ENCODE measurements at places on chromosomes 5 and 9.

DNA sequence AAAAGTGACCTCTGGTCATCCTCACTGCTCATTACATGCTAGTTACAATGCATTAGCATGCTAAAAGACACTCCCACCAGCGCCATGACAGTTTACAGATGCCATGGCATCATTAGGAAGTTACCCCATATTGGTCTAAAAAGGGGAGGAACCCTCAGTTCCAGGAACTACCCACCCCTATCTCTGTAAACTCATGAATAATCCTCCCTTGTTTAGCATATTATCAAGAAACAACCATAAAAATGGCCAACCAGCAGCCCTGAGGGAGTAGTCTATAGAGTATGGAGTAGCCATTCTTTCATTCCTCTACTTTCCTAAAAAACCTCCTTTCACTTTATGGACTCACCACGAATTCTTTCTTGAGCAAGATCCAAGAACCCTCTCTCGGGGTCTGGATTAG lies 89.4 kb downstream of the ATPSCKMT start:
- no peak for DNase-seq

GRCh38 chr5:107337281-107337680 lies 333.5 kb downstream of the EFNA5 start:
- DNase-seq = no peak

GRCh38 chr9:69818750-69819345 lies 1.8 kb upstream of the CFAP95 start:
- DNase-seq = no peak

DNA sequence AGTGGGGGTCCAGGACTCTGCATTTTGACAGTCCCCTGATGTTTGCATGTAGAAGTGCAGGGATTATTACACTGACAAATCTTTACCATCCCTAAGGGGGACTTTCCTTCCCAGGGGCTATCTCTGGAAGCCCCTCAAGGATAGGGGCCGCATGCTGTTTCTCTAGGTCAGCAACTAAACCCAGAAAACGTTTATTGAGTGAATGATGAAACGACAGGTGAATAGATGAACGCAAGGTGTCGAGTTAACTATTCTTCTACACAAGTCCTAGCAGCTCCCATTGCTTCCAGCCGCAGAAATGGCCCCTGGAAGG lies 281 bp upstream of the HSD17B4 start:
- DNase-seq = no peak

GRCh38 chr9:120474591-120475243 lies 105.2 kb downstream of the CDK5RAP2 start:
- DNase-seq = no peak

DNA sequence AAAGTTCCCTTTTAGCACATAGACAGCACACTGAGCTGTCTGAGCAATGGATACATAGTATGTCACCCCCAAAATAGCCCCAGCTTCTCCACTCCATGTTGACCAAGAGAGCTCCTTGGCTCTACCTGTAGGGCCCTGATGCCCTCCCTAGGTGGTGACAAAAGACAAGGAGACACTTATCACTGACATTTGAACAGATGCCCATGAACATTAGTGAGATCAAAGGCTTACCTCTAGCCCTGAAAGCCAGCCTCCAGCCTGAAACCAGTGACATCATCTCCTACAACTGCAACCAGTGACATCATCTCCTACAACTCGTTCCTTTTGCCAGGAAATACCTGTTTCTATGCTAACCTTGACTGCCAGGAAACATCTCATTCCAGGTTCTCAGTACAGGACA lies 122.7 kb downstream of the FSTL4 start:
- DNase-seq = no peak

GRCh38 chr5:140603734-140604133 lies 29.2 kb downstream of the CD14 start:
- DNase-seq = no peak

DNA sequence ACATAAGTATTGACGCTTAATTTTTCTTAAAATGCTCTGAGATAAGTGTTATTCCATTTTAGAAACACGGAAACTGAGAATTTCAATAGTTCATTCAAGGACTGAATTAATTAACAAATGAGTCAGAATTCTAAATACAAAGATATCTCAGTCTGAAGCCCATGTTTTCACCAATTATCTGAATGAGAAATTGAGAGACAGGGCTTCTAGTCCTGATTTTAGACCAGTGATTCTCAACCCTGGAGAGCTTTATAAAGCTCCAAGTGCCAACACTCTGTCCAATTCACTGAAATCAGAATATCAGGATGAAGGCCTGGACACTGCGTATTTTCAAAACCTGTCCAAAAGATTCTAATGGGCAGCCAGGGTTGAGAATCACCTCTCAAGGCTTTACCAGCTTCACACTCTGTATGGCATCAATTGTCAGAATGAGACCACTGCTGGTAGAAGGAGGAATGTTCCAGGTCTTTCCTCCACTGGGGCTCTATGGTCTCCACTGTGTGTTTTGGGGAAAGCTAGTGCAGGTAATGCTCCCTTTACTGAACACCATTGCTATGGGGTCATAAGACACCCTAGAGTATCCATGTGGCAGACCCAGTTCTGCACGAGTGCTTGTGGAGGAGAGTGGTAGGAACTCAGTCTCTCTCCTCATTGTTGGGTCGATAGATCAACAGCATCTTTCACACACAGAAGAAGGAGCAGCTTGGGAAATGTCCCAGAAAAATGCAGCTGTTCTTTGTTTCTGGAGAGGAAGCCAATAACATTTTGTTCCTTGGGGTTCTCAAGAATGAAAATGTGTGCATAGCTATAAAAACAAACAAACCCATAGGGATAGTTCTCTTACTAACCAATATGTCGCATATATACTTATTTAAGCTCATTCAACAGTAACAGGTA lies 99.7 kb upstream of the OSMR start:
- no peak for DNase-seq

DNA sequence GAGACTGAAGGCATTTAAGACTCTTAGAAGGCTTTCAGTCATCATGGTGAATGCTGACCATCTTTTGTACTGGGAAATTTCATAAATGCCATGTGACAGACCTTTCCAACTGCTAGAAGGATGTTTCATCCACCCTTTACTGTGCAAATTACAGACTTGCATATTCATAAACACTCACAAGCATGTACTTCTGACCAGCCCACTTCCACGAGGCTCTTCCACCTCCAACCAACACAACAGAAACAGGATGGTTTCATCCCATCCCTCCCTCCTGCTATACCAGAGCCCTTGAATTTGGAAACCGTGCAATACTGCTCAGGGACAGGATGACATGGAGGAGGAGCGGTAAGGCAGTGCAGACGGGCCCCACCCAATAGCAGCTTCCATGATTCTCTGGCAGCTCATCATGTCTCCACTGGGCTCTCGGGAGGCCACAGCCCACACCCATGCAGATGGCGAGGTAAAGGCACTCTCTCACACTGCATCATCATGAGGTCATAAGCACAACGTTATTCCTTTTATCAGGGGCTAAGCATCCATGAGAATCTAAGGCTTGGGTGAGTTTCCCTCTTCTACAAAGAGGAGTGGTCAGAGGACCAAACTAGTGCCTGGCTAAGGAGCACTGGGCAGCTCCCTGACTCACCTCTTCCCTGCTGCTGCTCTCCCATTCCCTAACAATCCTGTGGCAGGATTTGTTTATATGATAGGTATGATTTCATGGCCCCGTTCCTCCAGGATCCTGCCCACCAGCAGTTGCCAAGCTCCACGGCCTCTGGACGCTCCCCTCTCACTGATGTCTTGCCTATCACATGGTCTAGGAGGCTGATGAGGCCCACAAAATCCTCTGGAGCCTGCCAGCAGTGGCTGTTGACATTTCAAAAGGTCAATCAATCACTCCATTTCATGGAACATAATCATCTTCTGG lies 94.4 kb upstream of the FSTL4 start:
- DNase-seq = no peak

GRCh38 chr9:71648453-71648852 lies 119.9 kb downstream of the CEMIP2 start:
- no peak for DNase-seq

GRCh38 chr5:113024076-113024697 lies 47.6 kb downstream of the DCP2 start:
- no peak for DNase-seq

GRCh38 chr9:30116673-30117217 lies 2267.7 kb upstream of the ACO1 start:
- DNase-seq = no peak

GRCh38 chr5:1001406-1002270 lies 7.0 kb upstream of the NKD2 start:
- no peak for DNase-seq

- DNase-seq = no peak
These were observed 234.3 kb downstream of the TLE4 start for GRCh38 chr9:79806086-79806485.

DNA sequence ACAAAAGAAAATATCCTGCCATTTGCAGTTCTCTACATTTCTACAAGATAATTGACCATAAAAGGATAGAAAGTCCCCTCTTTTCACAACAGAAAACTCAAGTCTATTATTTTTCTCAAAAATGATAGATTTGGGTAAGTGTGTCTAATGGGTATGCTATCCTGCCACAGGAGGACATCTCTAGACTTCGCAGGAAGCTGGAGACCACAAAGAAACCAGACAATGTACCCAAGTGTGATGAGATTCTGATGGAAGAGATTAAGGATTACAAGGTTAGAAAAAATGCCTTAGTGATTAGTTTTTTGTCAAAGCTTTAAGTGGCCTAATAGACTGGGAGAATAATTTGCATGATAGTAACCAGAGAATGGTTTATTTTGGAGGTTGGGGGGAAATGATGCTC lies 28.1 kb downstream of the RNF20 start:
- peak; percentile 69 for DNase-seq

DNA sequence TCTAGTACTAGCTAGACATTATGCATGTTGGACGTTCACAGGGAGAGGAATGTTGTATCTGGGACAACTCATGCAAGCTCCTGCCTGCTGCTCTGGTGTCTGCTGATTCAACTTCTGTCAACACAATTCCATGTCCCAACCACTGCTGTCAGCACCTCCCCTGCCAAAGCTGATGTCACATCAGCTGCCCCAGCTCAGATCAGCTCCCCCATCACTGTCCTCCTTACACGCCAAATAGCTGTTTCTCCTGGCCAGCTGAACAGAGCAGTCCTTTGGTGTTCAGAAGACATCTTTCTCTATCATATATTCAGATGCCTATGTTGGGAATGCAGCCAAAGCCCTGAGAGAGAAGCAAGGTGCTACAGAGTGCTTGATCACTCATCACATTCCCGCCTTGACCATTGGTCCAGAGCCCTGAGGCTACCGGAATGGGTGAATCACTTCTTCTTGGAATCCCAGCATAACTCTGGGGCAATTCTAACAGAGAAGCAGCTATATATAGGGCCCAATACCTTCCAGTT lies 223.3 kb downstream of the SEC61B start:
- DNase-seq = no peak

GRCh38 chr9:94717761-94718160 lies 8.7 kb upstream of the AOPEP start:
- no peak for DNase-seq

DNA sequence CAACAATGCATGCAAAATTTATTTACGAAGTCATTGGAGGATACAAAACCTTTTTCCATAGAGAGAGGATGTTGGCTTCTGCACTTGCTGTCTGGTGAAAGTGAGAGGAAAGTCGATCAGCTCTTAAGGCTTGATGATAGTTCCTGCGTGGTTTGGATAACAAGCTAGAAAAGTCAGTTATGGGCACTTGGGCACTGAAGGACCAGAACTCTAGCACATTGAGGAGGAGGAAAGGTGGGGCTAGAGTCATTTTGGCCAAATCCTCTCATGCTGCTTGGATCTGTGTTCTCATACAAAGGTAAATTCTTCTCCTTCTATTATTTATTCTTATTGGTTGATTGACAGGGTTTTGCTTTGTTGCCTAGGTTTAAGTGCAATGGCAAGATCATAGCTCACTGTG lies 245.9 kb upstream of the ADAMTSL1 start:
- no peak for DNase-seq

- DNase-seq = no peak
These were observed 98.6 kb upstream of the DAP start for GRCh38 chr5:10859393-10860195.

GRCh38 chr5:98163796-98164493 lies 609.5 kb upstream of the RGMB start:
- DNase-seq = no peak

- peak; percentile 51 for DNase-seq
These were observed 40.7 kb downstream of the KIAA0825 start for GRCh38 chr5:94577466-94578245.

DNA sequence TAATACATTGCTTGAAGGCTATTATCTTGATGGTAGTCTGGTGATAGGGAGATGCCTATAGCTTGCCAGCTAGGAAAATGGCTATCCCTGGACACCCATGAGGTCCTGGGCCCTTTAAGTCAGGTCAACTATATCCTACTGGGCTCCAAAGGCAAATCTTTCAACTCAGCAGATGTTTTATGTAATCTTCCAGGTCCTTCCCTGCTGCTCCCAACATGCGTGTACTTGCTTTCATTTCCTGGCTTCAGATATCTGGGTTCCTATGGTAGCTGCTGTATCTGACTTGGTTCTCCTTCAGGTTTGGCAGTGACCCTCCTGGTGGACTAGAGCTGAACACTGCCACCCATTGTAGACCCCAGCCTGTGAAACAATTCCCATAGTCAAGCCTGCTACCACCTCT lies 32.4 kb upstream of the GAS1 start:
- DNase-seq = no peak

GRCh38 chr9:75039009-75039408 lies 10.9 kb upstream of the CARNMT1 start:
- DNase-seq = no peak

DNA sequence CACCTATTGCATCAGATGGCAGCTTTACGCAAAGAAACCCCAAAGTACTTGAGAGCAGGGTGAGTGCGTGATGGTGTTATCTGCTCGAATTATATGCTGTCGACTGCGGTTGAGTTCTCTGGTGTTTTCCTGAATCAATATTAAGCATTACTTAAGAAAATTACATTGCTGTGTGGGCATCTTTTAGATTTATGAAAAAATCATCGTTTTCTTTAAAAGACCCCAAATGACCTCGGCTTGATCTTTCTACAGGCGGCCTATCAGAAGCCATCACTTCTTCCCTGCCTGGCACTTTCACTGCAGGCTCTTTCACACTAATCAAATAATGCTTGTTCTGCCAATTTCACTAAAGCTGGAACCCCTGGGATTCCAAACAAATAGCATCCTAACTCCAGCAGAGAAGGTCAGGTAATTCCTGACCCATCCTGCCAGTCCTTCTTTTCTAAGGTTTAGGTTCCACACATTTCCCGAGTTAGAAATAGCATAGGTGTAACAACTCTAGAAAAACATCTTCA lies 1.7 kb downstream of the UBE2QL1 start:
- no peak for DNase-seq

DNA sequence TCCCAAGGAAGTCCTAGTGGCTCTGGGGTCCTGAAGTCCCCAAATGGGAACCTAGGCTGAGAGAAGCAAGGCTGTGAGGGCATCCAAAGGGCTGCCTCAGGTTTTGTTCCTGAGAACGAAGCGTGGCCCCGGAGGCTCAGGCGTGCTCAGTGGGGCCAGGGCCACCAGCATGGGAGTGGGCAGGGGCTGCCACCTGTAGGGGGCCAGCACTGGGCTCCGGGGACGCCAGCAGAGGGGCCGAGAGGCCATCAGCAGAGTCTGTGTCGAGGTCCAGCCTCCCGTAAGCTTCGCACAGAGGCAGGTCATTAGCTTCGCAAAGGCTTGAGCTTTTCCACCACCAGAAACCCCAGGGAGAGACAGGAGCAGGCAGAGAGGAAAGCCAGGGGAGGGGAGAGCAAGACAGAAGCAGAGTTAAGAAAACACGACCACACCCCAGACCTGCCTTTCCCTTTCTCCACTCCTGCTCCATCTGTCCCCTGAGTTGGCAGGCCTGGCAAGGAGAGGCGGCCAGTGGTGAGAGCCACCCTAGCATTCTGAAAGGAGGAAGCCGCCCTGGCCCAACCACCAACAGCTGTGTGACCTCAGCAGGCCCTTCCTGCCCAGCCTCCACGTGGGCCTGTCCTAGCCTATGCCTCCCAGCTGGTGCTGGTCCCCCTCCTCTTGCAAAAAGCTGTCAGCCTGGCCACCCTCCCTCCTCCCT lies 5.5 kb upstream of the SURF6 start:
- DNase-seq = no peak

All from T-helper 2 cell (primary cell).